ENCODE measurements at places on chromosomes 12 and 14. TPM values are rescaled to one million over a fixed set of nuclear protein-coding genes. Genes with fewer than 3 reads are reported as not detected.

GRCh38 chr14:76687611-76688382, 73.5 kb upstream of the VASH1 start:
- H3K4me3 ChIP-seq = no peak overlapping the region
- H3K4me1 ChIP-seq = no peaks in the 10 kb centered on the region
- no peak for DNase-seq
- no peaks in the 10 kb centered on the region for H3K36me3 ChIP-seq
- no peak overlapping the region for H3K27ac ChIP-seq
- peaks cover 23% of the 10 kb centered on the region for H3K27me3 ChIP-seq

DNA sequence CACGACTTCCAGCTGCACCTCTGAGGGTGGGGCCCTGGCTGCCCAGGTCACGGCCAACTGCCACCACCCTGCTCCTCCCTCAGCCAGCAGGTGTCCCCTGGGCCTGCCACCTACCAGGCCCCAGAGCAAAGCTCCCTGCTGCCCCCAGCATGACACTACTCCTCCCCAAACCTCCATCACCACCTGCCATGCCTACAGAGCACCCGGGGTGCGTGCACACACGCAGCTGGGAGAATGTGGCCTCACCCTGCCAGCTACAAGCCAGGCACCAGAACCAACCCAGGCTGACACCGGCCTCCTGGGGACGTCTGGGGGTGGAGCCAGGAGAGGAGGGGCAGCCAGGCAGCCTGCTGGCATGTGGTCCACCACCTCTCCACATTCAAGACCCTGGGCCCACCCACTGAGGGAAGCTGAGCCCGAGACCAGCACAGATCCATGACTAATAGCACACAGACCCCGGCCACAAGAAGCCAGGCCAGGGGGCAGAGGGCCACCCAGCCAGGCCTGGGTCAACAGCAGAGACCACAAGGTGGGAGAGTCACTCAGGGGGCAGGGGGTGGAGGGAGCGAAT, 3.4 kb downstream of the JAG2 start:
- DNase-seq = no peak
- H3K27me3 ChIP-seq = peaks cover 17% of the 10 kb centered on the region
- no peak overlapping the region for H3K4me3 ChIP-seq
- H3K4me1 ChIP-seq = peaks cover 4% of the 10 kb centered on the region
- no peak overlapping the region for H3K27ac ChIP-seq

- H3K4me1 ChIP-seq = no peaks in the 10 kb centered on the region
- no peak overlapping the region for H3K4me3 ChIP-seq
- no peaks in the 10 kb centered on the region for H3K36me3 ChIP-seq
- no peak for DNase-seq
- H3K27ac ChIP-seq = no peak overlapping the region
- no peaks in the 10 kb centered on the region for H3K27me3 ChIP-seq
Observed at GRCh38 chr12:131333136-131333535, 377.8 kb upstream of the SFSWAP start.

DNA sequence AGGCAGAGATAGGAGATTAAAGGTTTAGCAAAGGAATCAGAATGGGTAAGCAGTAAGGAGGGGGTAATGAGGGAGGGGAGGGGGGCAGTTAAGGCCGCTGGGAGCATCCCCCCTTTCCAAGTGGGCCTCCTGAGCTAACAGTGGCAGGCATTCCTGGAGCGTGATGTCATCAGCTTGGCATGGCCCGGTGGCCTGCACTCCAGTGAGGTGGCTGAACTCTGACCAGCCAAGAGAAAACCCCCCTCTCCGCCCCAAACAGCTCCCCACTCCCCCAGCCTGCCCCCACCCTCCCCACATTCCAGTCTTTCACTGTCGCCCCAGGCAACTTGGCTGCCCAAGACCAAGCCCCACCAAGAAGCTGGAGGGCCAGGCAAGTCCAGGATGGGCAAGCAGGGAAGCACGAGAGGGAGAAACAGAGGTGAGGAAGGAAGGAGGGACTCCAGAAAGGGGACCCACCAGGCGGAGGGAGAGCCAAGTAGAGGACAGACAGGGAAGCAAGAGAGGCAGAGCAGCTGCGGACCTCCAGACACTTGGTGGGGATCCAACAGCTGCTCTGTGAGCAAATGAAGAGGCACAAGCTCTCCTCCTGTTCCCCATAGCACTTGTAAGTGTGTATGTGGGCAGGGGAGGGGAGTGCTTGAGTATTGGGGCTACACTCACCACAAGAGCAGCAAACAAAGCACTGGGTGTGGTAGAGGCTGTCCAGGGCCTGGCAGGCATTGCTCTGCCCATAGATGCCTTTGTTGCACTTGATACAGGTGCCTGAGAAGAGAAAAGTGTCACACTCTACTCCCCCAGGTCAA, 4.5 kb downstream of the AJUBA start:
- DNase-seq = no peak
- no peaks in the 10 kb centered on the region for H3K36me3 ChIP-seq
- no peak overlapping the region for H3K27ac ChIP-seq
- no peak overlapping the region for H3K4me3 ChIP-seq
- H3K27me3 ChIP-seq = peaks cover 23% of the 10 kb centered on the region

The FAM181A gene
- not detected for total RNA-seq

The DACT1 gene
- 0.65 TPM for total RNA-seq

Data from activated naive CD8-positive, alpha-beta T cell treated with anti-CD3 and anti-CD28 coated beads, Interleukin-2, amount 10 ng/mL, durations not matched to agents 7 days and 5 days (primary cell).